ENCODE measurements at places on chromosomes 13 and 19.

- no peak for DNase-seq
These were observed 4.0 kb upstream of the SIGLEC10 start for GRCh38 chr19:51421229-51422052.

DNA sequence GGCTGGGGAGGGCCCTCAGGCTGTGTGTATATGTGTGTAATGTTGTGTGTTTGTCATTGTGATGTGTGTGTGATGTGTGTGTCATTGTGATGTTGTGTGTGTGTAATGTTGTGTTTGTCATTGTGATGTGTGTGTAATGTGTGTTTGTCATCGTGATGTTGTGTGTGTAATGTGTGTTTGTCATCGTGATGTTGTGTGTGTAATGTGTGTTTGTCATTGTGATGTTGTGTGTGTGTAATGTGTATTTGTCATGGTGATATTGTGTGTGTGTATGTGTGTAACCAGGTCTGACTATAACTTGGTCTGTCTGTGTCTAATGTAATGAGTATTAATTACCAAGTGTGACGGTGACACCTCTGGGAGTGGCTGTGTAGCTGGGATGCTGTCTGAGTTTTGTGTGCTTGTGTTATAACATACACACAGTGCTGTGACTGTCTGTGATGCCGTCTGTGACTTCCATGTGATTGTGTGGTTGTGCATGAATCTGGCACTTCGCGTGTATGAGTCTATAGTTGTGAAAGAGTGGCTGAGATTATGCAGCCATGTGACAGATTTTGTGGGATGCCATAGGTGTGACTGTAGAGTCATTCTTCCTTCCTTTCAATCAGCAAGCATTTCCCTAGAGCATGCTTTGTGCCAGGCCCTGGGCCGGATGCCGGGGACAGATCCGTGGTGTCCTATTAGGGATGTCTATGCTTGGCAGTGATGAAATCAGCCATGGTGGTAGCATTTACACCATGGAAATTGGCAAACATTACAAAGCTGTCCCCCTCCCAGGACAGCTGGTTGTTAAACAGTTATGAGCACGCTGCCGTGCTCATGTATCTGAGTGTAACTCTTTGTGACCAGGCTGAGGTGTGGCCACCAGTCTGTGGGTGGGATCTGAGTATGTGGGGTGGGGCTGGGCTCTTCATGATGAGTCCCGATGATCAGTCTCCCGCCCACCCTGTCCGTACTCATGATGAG lies 6.4 kb downstream of the TNFSF14 start:
- DNase-seq: no peak

DNA sequence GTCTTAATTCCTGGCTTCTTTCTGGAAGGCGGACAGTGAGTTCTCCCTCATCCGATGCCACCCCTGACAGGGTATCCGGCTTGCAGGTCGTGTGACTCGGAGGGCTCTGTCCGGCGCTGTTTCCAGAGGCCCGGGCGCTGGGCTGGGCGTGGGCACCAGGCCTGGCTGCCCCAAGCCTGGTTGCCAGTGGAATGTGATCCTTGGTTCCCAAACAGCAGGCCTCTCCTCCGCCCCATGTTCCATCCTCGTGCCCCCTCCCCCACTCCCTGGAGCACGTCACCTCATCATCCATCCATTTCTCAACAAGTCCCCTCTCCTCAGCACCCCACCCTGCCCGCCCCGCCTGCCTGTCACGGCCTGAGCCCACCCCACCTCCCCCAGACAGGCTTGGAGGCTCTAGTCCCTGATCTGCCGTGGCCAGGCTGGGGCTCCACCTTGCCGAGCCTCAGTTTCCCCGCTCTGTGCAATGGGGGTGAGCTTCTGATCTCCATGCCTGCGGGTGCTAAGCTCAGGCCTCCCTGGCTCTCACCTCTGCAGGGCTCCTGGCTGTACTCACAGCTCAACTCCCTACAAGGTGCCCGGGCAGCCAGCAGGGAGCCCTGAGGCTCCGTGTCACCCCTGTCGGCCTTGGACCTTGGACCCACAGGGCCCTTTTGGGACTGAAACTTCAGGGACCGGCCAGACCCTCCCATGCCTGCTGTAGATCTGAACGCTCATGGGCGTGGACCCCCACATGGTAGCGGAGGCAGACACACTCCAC lies 2.3 kb downstream of the TBXA2R start:
- no peak for DNase-seq

DNA sequence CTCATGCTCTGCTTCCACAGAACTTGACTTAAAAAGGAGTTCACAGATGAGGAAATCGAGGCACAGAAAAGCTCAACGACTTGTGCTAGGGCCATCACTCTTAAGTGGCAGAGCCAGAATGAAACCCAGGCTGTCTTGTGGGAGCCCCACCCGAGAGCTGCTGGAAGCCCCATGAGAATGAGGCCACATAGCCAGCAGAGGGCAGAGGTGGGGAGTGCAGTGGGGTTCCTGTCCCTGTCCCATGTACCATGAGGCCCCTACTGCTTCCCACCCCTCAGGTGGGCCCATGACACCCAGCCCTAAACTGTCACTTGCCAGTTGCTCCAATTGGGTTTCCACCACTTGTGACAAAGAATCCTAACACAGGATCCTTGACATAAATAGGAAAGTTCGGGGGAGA lies 175.9 kb downstream of the IRS2 start:
- no peak for DNase-seq

- no peak for DNase-seq
These were observed 5.1 kb downstream of the CBARP start for GRCh38 chr19:1232652-1233072.

DNA sequence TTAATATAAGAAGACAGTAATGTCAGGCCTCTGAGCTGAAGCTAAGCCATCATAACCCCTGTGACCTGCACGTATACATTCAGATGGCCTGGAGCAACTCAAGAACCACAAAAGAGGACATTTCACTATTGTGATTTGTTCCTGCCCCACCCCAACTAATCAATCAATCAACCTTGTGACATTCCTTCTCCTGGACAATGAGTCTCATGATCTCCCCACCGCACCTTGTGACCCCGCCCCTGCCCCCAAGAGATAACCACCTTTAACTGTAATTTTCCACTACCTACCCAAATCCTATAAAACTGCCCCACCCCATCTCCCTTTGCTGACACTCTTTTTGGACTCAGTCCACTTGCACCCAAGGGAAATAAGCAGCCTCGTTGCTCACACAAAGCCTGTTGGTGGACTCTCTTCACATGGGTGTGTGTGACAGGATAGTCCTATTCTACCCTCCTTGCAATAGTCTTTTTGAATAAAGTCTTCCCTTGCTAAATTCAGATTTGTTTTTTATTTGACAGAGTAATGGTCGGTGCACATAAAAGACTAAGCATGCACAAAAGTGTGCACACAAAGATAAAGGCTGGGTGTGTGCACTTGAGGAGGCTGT lies 14.0 kb downstream of the CD70 start:
- no peak for DNase-seq

- no peak for DNase-seq
These were observed 207.2 kb downstream of the SPRY2 start for GRCh38 chr13:80133631-80134261.

DNA sequence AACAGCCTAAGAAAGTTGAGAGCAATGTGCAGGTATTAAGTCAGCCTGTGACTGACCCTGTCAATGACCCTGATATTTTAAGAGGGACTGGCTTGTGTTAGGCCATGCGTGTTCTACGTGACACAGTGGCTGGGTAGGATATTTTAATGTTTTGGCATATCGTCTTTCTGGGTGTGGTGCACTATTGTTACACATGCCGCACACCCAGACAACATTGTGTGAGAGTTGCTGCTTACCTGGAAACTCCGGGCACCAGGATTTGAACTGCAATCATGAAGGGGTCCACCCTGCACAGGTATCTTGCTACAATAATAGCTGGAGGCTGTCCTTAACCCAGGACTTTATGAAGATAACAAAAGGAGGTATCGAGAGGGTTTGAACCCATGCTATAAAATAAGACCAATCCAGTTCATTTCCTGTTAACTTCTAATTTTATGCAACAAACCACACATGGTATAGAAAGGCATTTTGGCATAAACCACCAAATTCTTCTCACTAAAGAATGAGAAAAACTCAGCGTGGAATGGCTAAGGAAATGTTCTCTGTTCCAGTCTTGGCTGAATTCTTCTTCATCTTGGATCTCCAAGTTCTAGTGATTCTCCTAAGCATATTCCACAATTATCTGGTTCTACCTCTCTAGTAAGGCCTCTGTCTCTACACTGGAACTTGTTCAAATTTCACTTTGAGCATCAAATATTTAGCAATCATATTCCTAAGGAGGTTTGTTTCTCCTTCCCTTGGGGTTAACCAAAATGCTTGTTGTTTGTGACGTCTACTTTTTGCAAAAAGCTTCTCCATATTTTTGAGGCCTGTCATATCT lies 38.7 kb upstream of the POMP start:
- no peak for DNase-seq

All from activated CD4-positive, CD25-positive, alpha-beta regulatory T cell treated with anti-CD3 and anti-CD28 coated beads, Interleukin-2, amount 50 U/mL, for 72 hours (primary cell).